Right renal cortex interstitium (tissue), 3 donors: ENCODE measurements at places on chromosomes 5 and 9. TPM values are rescaled to one million over a fixed set of nuclear protein-coding genes. Genes with fewer than 3 reads are reported as not detected.

The BTNL3 gene
- 0.13 TPM for polyA plus RNA-seq

The FRMD3 gene
- 27.0 TPM for polyA plus RNA-seq

The LCN15 gene
- polyA plus RNA-seq, result 0.04 TPM

The TRAF2 gene
- polyA plus RNA-seq, result 10.1 TPM

The TMC1 gene
- 0.71 TPM for polyA plus RNA-seq

The ARID3C gene
- 0.21 TPM for polyA plus RNA-seq

The KIF24 gene
- polyA plus RNA-seq, result 5.7 TPM

The ENHO gene
- 1.8 TPM for polyA plus RNA-seq

The SLC25A48 gene
- polyA plus RNA-seq, result 3.4 TPM

The ZNF483 gene
- 2.2 TPM for polyA plus RNA-seq

The MZB1 gene
- polyA plus RNA-seq, result 0.38 TPM

The AFAP1L1 gene
- polyA plus RNA-seq, result 18.3 TPM

The CEL gene
- polyA plus RNA-seq, result 2.8 TPM

The SAXO1 gene
- polyA plus RNA-seq, result 0.24 TPM

The ZNF879 gene
- polyA plus RNA-seq, result 8.8 TPM

The SPINK4 gene
- not detected for polyA plus RNA-seq

The C5orf52 gene
- not detected for polyA plus RNA-seq

The MTRR gene
- 52.0 TPM for polyA plus RNA-seq

The ZFP62 gene
- polyA plus RNA-seq, result 67.6 TPM

The BRINP1 gene
- polyA plus RNA-seq, result 4.9 TPM

The MPDZ gene
- polyA plus RNA-seq, result 47.7 TPM

The SLC34A3 gene
- 2.8 TPM for polyA plus RNA-seq

The GCNT4 gene
- 13.3 TPM for polyA plus RNA-seq

The KCNMB1 gene
- polyA plus RNA-seq, result 1.1 TPM

The C5orf47 gene
- not detected for polyA plus RNA-seq

The CCDC183 gene
- 2.9 TPM for polyA plus RNA-seq

The ZCCHC9 gene
- 39.6 TPM for polyA plus RNA-seq

The PIP5KL1 gene
- 1.1 TPM for polyA plus RNA-seq

The CDH12 gene
- polyA plus RNA-seq, result 7.4 TPM

The PCDHA8 gene
- not detected for polyA plus RNA-seq

The GPR151 gene
- polyA plus RNA-seq, result not detected

The RICTOR gene
- 25.6 TPM for polyA plus RNA-seq

The STOM gene
- 86.8 TPM for polyA plus RNA-seq

The GFI1B gene
- polyA plus RNA-seq, result 0.72 TPM

The NOXA1 gene
- polyA plus RNA-seq, result 3.9 TPM

The ZFAND5 gene
- 212 TPM for polyA plus RNA-seq

The PPP2R2B gene
- 13.8 TPM for polyA plus RNA-seq

The BAAT gene
- 0.33 TPM for polyA plus RNA-seq

The ADRB2 gene
- polyA plus RNA-seq, result 0.34 TPM

The INSL4 gene
- not detected for polyA plus RNA-seq

The ISCA1 gene
- 62.3 TPM for polyA plus RNA-seq
